Fibroblast of mammary gland (primary cell): ENCODE measurements at places on chromosomes 6 and 20.

GRCh38 chr20:36957875-36958667, 6.6 kb upstream of the SAMHD1 start:
- DNase-seq: no peak

- DNase-seq: no peak
Measured at GRCh38 chr6:108937170-108937569, 88.9 kb downstream of the ARMC2 start.

GRCh38 chr6:31614684-31615578, at the start of gene AIF1:
Gene AIF1, plus strand, starts transcription at chr6:31615234. Its CDS starts 96 bp downstream, at chr6:31615330.
- no peak for DNase-seq

DNA sequence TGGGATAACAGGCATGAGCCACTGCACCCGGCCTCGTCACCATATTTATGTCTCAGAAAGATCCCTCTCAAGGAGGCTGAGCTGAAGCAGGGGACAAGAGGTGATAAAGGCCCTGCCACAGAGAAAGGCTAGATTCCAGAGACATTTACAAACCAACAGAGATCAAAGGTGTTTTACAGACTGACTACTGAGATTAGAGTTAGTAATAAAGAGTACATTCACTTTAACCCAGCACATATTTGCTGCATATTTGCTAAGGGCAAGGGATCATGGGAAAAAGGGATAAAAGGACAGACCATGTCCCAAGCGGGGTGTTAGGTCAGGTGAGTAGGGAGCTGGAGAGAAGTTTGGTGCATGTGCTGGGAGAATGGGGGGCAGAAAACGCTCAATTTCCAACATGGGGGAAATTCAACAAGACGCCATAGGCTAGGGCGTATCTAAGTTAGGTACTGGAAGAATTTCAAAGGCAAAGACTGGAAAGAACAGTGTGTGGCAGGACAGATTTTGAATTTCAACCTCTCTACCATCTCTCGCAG, 43.8 kb upstream of the SEC63 start:
- no peak for DNase-seq

DNA sequence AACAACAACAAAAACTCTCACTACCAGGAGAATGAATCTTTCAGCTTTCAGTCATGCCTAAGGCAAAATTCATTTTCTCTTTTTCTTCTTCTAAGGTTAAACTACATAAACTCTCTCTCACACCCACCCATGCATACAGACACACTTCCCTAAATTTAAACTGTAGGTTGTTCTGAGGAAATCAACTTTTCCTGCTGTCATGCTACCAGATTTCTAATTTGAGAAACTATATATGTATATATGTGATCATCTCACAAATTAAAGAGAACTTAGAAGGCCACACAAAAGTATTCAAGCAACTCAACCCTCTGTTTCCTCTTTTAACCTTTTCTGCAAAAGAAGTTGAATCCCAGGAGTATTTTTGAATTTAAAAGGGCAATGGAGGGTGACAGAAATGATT, 532.5 kb downstream of the KIF16B start:
- no peak for DNase-seq

DNA sequence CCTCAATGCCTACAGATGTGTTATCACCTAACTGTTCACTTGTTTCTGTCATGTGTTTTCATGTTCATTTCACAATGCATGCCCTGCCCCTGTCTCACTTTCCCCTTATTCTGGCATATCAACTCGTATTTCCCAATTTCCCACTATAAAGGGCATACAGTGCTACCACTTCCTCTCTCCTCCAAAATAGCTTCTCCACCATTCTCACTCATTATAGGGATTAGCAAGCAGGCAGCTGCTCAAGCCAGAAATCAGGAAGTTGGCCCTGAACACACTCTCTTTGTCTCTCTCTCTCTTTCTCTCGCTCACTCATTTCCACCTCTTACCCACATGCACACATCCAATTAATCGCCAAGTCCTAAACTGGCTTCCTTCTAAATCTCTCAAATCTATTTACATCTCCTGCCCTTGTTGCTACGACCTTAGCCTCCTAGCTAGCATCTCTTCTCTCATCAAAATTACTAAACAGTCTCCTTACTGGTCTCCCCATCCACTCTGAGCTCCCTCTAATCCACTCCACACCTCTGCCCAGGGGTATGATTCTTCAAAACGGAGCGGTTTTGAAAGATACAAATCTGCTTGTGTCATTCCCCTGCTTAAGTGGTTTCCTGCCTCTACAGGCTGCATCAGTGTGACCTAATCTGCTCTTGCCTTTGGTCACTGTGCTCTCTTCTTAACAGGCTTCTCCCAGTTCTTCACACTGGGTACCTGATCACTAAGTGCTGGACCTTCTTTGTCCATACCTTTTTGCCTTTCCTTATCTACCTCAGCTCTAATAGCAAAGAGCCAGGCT, 196.2 kb downstream of the BTBD9 start:
- peak; percentile 2 for DNase-seq

GRCh38 chr6:104600639-104600931, 259.1 kb downstream of the HACE1 start:
- DNase-seq: no peak

DNA sequence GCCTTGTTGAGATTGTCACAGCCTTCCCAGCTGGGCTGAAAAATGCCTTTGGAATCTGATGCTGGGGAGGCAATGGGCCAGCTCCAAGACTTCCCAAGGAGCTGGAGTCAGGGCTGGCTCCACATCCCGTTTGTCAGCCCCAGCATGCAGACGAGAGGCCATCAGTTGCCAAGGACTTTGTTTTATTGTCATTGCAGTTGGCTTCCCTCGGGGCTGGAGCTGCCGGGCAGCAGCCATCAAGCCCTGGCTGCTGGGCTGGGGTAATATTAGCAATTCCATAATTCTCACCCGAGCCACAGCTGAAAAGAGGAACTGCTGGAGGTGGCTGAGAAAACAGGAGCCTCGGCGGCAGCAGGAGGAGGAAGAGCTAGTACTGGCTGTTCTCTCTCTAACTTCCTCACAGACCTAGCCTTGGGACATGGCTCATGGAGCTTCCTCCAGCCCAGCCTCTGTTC, 182.5 kb downstream of the CDC5L start:
- DNase-seq: peak; percentile 46

- no peak for DNase-seq
Measured at GRCh38 chr6:138977646-138978167, 10.3 kb downstream of the REPS1 start.

GRCh38 chr6:137970368-137970767, 103.3 kb downstream of the TNFAIP3 start:
- DNase-seq: no peak
